K562 (cell line): ENCODE measurements at places on chromosomes 4 and X. TPM values are rescaled to one million over a fixed set of nuclear protein-coding genes. Genes with fewer than 3 reads are reported as not detected.

Gene GPRIN3
- 0.02 TPM in 2 replicates for total RNA-seq

Gene POU4F2
- not detected in 2 replicates for total RNA-seq

Gene NLGN3
- 0.69 TPM in 2 replicates for total RNA-seq

Gene NEXMIF
- total RNA-seq = not detected in 2 replicates

Gene RHOXF2
- total RNA-seq = 120 and 121 TPM in 2 replicates

Gene KLB
- 0.04 TPM in 1 of 2 replicates, not detected in the other for total RNA-seq

Gene FGD1
- 0.07 and 0.09 TPM in 2 replicates for total RNA-seq

Gene FHIP1A
- total RNA-seq = 0.04 TPM in 2 replicates

Gene BTK
- total RNA-seq = 46.8 and 59.3 TPM in 2 replicates

- DNase-seq = peak; percentile 68
Observed at GRCh38 chr4:122577808-122578781, 42.8 kb downstream of the IL21 start.

DNA sequence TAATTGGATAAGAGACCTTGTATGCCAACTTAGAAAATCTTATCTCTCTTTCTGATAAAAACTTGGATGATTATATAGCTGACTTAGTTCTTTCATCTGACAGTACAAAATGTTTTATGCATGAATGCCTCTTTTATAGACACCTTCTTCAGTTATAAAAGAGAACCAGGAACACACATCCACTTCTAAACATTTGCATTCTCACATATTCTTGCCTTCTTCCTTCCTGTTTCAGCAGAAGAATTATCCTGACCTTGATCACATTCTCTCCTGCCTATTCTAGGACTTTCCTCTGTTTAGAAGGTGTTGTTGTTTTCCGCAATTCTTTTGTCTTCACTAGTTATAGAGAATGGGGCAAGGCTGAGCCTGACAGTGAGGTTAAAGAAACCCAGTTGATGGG lies 80.9 kb downstream of the LARP7 start:
- DNase-seq = no peak

GRCh38 chr4:156931267-156931666 lies 40.3 kb downstream of the PDGFC start:
- DNase-seq = no peak

- DNase-seq = no peak
Observed at GRCh38 chrX:115226929-115227328, 7.0 kb downstream of the LRCH2 start.

GRCh38 chrX:135951291-135951690 lies 22.5 kb downstream of the MMGT1 start:
- no peak for DNase-seq

GRCh38 chr4:96835991-96836390 lies 996.1 kb downstream of the PDHA2 start:
- no peak for DNase-seq

DNA sequence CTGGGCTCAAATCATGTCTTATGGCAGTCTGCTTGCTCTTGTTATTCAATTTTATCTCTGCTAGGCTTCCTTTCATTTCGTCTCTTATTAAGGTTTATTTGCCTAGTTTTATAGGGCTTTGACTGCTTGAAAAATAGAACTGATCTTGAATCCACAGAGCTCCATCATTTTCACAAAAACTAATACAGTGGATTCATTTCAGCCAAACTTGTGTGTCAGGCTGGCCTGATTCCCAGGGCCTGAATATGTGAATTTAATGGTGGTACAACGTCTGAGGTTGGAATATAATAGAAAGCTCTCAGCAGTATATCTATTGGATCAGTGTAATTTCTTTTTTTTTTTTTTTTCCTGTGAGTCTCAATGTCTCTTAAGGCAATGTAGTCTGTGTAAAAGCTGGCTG lies 123.3 kb downstream of the POU4F2 start:
- no peak for DNase-seq

GRCh38 chr4:140884431-140885058 lies 128.4 kb upstream of the TBC1D9 start:
- DNase-seq = peak; percentile 29

- DNase-seq = peak; percentile 38
Observed at GRCh38 chr4:102439812-102440211, 61.3 kb upstream of the NFKB1 start.

- DNase-seq = no peak
Observed at GRCh38 chr4:126529997-126530396, 1102.8 kb upstream of the INTU start.

- no peak for DNase-seq
Observed at GRCh38 chr4:5863461-5864113, 29.3 kb downstream of the CRMP1 start.

DNA sequence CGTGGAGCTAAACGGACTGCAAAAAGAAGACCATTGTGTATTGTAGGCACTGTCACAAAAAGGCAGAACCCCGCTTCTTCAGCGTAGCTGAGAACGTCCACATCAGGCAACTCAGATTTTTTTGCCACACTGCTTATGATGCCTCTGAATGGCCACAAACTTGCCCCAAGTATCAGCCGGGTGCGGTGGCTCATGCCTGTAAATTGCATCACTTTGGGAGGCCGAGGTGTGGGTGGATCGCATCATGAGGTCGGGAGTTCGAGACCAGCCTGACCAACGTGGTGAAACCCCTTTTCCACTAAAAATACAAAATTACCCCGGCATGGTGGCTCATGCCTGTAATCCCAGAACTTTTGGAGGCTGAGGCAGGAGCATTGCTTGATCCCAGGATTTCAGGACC lies 14.9 kb upstream of the IL3RA start:
- DNase-seq = no peak

- no peak for DNase-seq
Observed at GRCh38 chr4:178427663-178428062, 985.4 kb upstream of the AGA start.

GRCh38 chrX:53323196-53323595 lies 41.8 kb upstream of the IQSEC2 start:
- DNase-seq = no peak

- DNase-seq = no peak
Observed at GRCh38 chrX:74405973-74406489, 15.3 kb upstream of the SLC16A2 start.
